ENCODE measurements at places on chromosomes 16 and 17.
A peak's percentile ranks its signal among the peaks of the same experiment; 100 is the strongest.

GRCh38 chr16:65817066-65817465 is 549.4 kb upstream of the CDH5 start:
- DNase-seq: no peak

GRCh38 chr16:10608687-10609401 is 28.4 kb upstream of the EMP2 start:
- no peak for DNase-seq

DNA sequence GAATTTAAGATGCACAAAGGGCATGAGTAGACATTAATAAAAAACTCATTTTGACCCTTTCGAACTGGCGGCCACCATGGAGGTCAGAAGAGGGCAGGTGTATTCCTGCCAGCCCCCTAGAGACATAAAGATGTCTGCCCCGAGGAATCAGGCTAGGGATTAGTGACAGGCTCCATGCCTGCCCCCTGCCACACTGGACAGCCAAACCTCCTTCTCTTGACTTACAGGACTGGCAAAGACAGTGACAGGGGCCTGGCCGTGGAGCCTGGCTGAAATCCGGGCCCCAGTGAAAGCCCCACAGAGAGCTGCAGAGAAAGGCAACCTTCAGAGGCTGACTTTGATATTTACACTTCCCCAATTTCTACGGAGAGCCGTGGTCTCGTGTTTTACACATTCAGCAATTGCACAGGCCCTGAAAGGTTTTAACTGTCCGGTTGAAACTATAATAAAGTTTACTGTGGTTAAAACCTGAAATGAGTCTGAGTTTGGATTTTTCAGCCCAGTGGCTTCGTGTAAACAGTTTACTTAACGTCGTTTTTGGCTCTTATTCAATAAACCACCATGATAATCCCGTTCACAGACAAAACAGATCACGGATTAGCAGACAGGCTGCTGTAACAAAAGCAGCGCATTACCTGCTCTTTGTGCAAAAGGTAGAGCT is 243.9 kb upstream of the MYOCD start:
- DNase-seq: no peak

GRCh38 chr16:5019775-5020174 is 14.0 kb downstream of the NAGPA start:
- DNase-seq: no peak

DNA sequence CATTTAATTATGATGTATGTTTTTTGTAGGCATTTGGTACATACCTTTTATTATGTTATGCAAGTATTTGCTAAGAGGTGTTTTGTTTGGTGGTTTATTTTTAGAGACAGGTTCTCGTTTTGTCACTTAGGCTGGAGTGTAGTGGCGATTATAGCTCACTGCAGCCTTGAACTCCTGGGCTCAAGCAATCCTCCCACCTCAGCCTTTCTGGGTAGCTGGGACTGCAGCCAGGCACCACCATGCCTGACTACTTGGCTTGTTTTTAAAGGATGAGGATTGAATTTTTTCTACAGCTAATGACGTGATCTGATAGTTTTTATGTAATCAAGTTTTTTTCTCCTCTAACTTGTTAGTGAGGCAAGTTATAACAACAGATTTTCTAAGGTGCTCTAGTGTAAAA is 199.6 kb downstream of the SPECC1 start:
- no peak for DNase-seq

- no peak for DNase-seq
Measured at GRCh38 chr17:70810609-70811008, 641.3 kb downstream of the KCNJ2 start.

- DNase-seq: no peak
Measured at GRCh38 chr17:68452724-68453290, 4.5 kb downstream of the WIPI1 start.

- DNase-seq: no peak
Measured at GRCh38 chr17:1100382-1100781, 79.4 kb downstream of the ABR start.

DNA sequence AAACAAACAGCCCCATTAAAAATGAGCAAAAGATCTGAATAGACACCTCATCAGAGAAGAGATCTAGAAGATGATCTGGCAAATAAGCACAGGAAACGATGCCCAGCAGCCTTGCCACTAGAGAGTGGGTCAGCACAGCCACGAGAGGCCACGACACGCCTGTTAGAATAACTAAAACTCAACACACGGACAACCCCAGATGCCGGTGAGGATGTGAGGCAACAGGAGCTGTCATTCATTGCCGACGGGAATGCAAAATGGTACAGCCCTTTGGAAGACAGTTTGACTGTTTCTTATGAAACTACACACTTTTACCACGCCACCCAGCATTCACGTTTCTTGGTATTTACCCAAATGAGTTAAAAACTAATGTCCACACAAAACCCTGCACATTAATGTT is 31.5 kb downstream of the CBFA2T3 start:
- DNase-seq: no peak

- no peak for DNase-seq
Measured at GRCh38 chr16:17366299-17366961, 104.3 kb downstream of the XYLT1 start.

DNA sequence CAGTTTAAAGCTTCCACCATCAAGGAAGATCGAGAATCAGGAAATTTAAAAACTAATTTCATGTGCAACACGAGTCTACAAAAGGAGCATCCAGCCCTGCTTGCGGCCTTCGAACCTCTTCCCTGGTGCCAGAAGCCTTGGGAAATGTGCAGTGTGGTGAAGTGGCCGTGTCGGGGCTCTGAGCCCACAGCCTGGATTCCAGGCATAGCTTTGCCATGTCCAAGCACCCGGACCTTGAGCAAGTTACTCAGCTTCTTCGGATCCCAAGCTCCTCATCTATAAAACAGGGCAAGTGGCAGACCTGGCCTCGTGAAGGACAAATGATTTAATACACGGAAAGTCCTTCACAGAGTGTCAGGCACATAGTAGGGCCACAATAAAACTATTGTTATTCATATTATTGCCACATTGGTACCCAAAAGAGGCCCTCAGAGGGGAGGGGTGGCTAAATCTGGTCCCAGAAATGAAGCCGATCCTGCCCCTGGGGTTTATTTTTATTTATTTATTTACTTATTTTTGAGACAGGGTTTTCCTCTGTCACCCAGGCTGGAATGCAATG is 34.8 kb downstream of the COTL1 start:
- no peak for DNase-seq

DNA sequence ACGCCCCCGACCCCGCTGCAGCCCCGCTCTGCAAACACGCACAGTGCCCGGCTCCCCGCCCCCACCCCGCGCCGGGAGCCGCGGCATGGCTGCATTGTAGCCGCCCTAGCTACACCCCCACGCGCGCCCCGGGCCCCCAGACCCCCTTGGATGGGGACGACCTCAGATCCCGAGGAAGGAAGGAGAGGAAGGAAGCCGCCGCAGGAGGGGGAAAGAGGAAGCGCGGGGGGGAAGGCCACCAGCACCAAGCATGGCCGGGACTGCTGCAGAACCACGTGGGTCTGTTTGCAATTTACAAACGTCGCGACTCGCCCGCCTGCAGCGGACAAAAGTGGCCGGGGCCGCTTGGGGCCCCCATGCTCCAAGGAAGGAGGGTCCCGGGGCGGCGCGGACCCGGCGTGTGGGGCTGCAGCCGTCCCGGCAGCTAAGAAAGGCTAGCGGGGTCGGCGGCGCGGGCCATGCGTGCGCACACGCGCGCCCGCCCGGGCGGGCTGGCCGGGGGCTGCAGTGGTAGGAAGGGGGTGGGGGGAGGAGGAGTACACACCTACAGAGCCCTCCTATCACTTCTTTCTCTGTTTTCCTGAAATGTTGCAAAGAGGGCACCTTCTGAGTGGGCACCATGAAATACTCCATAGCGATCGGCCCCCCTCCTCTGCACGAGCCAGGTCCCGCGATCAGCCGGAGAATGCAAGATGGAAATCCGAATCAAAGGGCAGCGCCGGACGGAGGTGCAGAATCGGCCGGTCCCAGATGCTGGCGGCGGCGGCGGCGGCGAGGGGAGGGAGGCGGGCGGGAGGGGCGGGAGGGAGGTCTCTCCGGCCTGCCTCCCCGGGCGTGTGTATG is 488 bp downstream of the TFAP4 start:
- peak; percentile 41 for DNase-seq

DNA sequence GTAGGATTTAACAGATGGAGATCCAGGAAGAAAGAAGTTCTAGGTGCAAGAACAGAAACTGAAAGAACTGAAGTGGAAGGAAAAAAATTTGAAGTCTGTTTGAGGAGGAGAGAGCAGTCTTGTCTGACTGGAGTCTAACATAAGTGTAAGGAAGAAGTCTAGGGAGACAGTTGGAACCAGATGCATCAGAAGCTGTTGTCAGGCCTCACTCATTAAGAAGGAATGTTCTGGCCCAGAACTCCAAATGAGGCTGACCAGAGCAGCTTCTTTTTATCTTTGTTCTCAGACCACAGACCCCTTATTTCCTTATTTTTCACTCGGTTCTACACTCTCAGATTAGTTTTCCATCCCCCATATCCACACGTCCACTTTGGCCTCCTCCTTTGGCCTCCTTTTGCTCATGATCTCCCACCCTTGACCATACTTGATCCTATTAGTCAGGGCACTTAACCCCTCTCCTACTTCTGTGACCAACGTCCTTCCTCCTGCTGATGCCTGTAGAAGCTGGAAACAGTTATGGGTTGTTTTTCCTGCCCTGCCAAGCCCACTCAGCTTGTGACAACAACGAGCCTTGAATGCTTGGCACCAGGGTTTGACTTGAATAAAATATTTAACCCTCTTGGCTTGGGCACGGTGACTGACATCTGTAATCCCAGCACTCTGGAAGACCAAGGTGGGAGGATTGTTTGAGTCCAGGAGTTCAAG is 7.0 kb upstream of the MYH2 start:
- no peak for DNase-seq

DNA sequence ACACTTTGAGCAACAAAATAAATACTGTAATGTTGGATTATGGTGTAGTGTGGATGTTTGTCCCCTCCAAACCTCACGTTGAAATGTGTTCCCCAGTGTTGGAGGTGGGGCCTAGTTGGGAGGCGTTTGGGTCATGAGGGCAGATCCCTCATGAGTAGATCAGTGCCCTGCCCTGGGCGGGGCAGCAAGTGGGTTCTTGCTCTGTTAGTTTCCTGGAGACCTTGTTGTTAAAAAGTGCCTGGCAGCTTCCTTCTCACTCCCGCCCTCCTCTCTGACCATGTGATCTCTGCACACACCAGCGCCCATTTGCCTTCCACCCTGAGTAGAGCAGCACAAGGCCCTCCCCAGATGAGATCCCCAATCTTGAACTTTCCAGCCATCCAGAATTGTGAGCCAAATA is 67.7 kb downstream of the MPRIP start:
- no peak for DNase-seq

DNA sequence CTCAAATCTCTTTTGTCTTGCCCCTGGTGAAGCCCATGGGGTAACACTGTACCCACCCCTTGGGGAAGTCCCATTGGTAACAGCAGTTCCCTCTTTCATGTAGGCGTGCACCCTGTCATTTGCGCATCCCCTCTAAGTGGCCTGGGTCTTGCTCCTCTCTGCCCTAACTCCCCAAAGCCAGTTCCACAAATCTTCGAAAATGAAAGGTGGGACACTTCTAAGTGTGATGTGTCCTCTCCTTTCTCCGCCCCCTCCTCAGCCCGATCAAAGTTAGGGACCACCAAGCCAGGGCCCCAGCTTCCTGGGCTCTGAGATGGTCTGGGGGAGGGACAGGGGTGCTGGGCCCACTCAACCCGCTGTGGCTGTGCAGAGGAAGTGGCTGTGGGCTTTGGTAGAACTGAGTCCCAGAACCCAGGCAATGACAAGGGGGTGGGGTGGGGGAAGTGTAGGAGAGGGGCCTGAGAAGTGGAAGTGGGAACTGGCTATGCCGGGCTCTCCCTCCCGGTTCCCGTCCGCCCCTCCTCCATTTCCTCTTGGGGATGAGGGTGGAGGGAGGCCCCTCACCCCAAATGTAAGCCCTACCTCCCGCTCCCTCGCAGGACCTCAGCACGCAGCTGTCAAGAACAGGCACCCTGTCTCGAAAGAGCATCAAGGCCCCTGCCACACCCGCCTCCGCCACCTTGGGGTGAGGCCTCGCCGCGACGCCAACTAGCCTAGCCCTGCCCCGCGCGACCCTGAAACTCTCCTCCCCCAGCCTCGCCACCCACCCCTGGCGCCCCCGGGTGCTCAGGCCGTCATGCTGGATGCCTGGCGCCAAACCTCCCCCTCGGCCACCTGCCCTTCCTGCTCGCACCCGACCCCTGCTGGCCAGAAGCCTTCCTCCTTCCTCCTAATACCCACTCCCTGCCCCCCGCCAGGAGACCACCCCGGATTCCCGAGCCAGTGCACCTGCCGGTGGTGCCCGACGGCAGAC is 8.7 kb downstream of the ABI3 start:
- no peak for DNase-seq

GRCh38 chr16:88781140-88782077 is 3.6 kb downstream of the PIEZO1 start:
- DNase-seq: peak; percentile 48

DNA sequence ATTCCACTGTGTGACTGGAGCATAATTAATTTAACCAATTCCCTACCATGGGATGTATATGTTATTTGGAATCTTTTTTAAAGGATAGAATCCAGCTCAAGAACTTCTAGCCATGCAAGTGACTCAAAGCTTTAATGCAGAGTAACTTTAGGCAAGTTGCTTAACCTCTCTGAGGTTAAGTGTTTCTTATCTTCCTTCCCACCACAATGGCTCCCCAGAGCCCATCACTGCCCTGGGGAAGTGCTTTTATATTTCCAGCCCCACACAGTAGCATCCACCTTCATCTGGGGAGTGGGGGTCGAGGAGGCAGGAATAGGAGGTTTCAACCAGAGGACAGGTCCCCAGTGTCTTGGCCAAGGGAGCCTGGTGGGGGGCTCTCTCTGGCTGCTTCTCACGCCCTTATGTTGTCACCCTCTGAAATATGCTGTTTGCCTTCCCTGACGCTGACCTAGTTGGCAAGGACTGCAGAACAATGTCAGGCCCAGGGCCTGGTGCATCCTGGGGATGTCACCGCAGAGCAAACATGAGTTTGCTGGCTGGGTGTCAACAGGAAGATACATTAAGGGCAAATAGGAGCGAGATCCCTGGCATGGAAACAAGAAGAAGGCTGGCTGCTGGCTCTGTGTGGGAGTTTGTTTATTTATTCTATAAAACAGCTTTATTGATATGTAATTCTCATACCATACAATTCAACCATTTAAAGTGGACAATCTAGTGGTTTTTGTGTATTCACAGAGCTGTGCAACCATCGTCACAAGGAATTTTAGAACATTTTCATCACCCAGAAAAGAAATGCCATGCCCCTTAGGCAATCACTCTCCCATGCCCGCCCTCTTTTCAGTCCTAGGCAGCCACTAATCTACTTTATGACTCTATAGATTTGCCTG is 46.6 kb upstream of the WSB1 start:
- no peak for DNase-seq

DNA sequence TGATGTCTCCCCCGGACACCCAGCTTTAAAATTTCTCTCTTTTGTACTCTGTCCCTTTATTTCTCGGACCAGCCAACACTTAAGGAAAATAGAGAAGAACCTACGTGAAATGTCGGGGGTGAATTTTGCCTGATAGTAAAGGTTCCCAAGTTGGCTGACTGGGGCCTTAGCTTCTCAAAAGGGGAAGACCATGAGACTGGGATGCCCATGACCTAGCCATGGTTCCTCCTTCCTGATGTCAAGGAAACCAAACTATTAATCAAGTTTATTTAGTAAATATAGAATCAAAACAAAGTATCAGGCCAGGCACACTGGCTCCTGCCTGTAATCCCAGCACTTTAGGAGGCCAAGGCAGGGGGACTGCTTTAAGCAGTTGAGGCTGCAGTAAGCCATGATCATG is 2.4 kb upstream of the EIF1 start:
- DNase-seq: no peak
